ENCODE measurements at places on chromosomes 11 and 22.

DNA sequence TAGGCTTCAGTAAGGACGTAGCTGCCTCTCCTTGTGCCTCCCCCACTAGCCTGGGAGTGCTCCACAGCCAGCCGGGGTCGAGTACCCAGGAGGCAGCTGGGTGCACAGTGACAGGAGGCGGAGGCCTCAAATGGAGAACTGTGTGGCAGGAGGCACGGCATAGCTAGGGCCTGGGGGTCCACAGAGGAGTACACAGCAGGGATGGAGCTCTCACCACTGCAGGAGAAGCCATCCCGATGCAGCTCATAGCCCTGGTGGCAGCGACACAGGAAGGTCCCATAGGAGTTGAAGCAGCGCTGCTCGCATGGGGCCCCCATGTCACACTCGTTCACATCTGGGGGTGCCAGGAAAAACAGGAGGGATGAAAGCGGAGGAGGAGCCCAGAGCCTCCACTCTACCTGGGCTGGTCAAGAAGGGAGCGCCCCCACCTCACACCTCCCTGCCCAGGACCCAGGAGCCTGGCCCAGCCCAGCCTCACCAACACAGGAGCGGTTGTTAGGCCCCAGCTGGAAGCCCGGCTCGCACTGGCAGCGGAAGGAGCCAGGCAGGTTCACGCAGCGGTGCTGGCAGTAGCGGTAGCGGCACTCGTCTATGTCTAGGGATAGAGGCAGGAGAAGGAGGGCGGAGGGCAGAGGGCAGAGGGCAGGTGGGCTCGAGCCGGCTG is 2.8 kb downstream of the EFEMP2 start:
- no peak for DNase-seq

DNA sequence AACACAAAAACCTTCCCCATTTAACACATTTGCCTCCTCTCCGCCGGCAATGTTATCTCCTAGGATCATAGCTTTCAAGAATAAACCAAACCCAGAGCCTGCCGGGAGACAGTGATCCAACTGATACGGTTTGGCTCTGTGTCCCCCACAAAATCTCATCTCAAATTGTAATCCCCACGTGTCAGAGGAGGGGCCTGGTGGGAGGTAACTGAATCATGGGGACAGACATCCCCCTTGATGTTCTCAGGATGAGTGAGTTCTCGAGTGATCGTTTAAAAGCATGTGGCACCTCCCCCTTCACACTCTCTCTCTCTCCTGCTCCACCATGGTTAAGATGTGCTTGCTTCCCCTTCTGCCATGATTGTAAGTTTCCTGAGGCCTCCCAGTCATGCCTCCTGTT is 33.3 kb downstream of the RBFOX2 start:
- DNase-seq: no peak

- no peak for DNase-seq
Observed at GRCh38 chr11:117387992-117388755, 60.5 kb downstream of the CEP164 start.

GRCh38 chr11:109590782-109591181 is 168.8 kb downstream of the C11orf87 start:
- DNase-seq: no peak

DNA sequence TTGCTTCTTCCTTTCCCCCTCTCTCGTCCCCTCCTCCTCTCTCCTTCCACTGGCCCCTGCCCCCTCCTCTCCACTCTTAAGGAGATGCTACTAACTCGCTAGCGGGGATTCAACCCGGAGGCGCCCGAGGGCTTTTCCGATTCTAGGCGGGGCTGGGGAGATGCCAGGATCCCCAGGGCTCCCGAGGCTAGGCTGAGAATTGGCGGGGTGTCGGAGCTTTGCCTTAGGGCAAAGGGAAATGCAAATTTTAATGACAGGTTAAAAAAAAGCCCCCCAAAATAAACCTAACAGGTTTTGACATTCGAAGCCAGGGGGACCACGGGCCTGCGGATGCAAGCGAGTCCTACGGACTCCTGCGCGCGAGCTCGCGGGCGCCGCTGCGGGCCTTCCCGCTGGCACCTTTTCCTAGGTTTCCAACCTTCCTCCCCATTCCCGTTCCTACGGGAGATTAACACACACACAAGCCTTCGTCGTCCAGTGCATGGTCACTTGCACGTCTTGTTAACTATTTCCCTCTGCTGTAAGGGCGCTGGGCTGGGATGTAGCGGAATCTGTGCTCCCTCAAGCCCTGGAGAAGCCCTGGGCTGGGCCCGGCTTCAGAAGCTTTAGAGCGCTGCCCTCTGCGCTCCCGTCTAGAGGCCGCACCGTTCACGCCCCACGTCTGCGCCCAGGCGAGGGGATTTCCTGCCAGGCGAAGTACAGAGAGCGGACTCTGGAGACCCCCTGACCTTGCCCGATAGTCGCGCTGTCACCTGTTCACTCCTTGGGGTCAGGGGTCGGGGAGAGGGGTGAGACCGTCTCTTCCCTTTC is 729 bp upstream of the ALX4 start:
- no peak for DNase-seq

- no peak for DNase-seq
Observed at GRCh38 chr22:38106814-38107578, 3.5 kb downstream of the BAIAP2L2 start.

- DNase-seq: no peak
Observed at GRCh38 chr11:68979931-68980775, 633 bp downstream of the MRGPRD start.

GRCh38 chr11:115366826-115367225 is 137.4 kb downstream of the CADM1 start:
- no peak for DNase-seq

GRCh38 chr11:15640318-15640717 is 525.6 kb downstream of the INSC start:
- no peak for DNase-seq

DNA sequence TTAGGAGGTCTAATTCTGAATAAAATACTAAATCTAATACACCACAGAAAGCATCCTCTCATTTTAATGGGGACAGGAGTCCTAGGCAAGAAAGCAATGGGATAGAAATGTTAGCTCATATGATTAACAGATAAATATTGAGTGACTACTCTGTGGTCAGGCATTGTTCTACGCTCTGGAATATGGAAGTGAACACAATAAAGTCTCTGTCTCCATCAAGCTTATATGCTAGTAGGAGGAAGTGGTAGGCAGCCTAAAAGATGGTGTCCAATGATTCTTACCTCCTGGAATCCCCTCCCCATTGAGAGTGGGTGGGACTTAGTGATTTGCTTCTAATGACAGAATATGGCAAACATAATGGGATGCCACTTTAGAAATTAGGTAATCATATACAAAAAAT is 160.3 kb upstream of the PDGFD start:
- no peak for DNase-seq

DNA sequence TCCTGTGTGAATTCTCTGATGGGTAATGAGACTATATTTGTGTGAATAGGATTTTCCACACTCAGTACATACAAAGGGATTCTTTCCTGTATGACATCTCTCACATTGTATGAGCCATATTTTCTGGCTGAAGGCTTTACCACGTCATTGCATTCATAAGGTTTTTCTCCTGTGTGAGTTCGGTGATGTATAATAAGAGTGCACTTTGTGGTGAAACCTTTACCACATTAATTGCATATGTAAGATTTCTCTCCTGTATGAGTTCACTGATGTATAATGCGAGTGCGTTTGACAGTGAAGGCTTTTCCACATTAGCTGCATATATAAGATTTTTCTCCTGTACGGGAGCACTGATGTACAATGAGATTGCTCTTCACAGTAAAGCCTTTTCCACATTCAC is 455.4 kb upstream of the CNTN5 start:
- no peak for DNase-seq

DNA sequence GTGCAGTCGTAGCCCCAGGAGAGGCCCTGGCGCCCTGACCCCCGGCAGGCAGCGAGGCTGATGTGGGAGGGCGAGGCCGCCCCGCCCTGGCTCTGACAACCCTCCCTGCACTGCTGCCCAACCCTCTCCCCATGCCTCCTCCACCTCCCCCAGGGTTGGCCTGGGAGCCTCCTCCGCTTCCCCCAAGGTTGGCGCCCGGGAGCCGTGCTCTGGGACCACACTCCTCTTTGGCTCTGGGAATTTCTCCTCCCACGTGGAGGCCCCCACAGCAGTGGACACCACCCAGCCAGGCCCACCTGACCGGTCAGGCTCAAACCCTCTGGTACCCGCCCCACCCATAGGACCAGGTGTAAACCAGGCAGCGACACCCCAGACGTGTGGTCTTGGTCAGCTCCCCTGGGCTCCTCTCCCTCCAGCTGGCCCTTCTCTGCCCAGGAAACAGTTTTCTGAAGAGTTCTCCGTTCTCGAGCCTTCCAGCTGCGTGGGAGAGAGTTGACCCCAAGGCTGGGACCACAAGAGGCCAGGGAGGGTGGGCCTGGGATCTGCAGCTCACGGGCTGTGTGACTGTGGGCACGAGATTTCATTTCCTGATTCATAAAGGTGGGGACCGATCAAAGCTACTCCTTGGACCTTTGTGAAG is 39.5 kb upstream of the BRSK2 start:
- DNase-seq: no peak

- DNase-seq: no peak
Observed at GRCh38 chr11:92364177-92364576, 139.6 kb downstream of the FAT3 start.

Data from suppressor macrophage treated with lipopolysaccharide for 4 hours (primary cell).